ENCODE measurements at places on chromosomes 7 and 10. TPM values are rescaled to one million over a fixed set of nuclear protein-coding genes. Genes with fewer than 3 reads are reported as not detected.

The GIMAP5 gene
- 0.64 TPM for total RNA-seq

The RASA4B gene
- 3.9 TPM for total RNA-seq

The SNX13 gene
- 36.9 TPM for total RNA-seq

The AKR1C4 gene
- total RNA-seq = not detected

The ABCB1 gene
- 0.64 TPM for total RNA-seq

The TMEM176B gene
- not detected for total RNA-seq

The C7orf57 gene
- total RNA-seq = 0.21 TPM

The TAX1BP1 gene
- total RNA-seq = 75.5 TPM

The TMEM236 gene
- total RNA-seq = not detected

The CHAT gene
- total RNA-seq = not detected

The DNAH11 gene
- total RNA-seq = 3.0 TPM

The CCDC71L gene
- 15.2 TPM for total RNA-seq

The PYROXD2 gene
- 17.1 TPM for total RNA-seq

The CALML3 gene
- 2.7 TPM for total RNA-seq

The SPAM1 gene
- not detected for total RNA-seq

The CPVL gene
- 3.4 TPM for total RNA-seq

The OPN4 gene
- not detected for total RNA-seq

The NMT2 gene
- total RNA-seq = 12.8 TPM

The PNLIPRP2 gene
- total RNA-seq = not detected

The CHN2 gene
- total RNA-seq = not detected

The HOXA7 gene
- not detected for total RNA-seq

The SPDYE11 gene
- total RNA-seq = not detected

The RADIL gene
- total RNA-seq = not detected

The IQUB gene
- total RNA-seq = 0.43 TPM

The ZNF277 gene
- total RNA-seq = 48.9 TPM

The C10orf53 gene
- total RNA-seq = not detected

The GPR22 gene
- not detected for total RNA-seq

The PANK1 gene
- total RNA-seq = 9.4 TPM

The SFTPD gene
- total RNA-seq = under 0.01 TPM

The GPNMB gene
- 142 TPM for total RNA-seq

The ARHGAP22 gene
- 29.4 TPM for total RNA-seq

The NAT16 gene
- total RNA-seq = not detected

The OR6B1 gene
- not detected for total RNA-seq

The SORCS3 gene
- total RNA-seq = not detected

The SPDYE2B gene
- not detected for total RNA-seq

The NPTX2 gene
- not detected for total RNA-seq

The CCL24 gene
- not detected for total RNA-seq

The COL1A2 gene
- total RNA-seq = 3.1 TPM

The PLEKHS1 gene
- under 0.01 TPM for total RNA-seq

The CNPY1 gene
- total RNA-seq = not detected

The ABCA13 gene
- total RNA-seq = 0.24 TPM

The MYOZ1 gene
- not detected for total RNA-seq

The TUBB8 gene
- not detected for total RNA-seq

The INA gene
- total RNA-seq = not detected

The PRLHR gene
- total RNA-seq = not detected

The ZCWPW1 gene
- 1.4 TPM for total RNA-seq

The SDK1 gene
- total RNA-seq = 1.7 TPM

The PLAC9 gene
- total RNA-seq = not detected

The BET1 gene
- 25.1 TPM for total RNA-seq

The ABCB4 gene
- total RNA-seq = not detected

The AKR1C2 gene
- 721 TPM for total RNA-seq

The AKR1C1 gene
- total RNA-seq = 152 TPM

The GRID2IP gene
- total RNA-seq = not detected

The LRIT1 gene
- total RNA-seq = not detected

All from tracheal epithelial cell (primary cell).